ENCODE measurements at places on chromosomes 5 and 9. TPM values are rescaled to one million over a fixed set of nuclear protein-coding genes. Genes with fewer than 3 reads are reported as not detected.

- DNase-seq = no peak
These were observed 541.1 kb downstream of the NR2F1-AS1 start for GRCh38 chr5:93039888-93040287.

DNA sequence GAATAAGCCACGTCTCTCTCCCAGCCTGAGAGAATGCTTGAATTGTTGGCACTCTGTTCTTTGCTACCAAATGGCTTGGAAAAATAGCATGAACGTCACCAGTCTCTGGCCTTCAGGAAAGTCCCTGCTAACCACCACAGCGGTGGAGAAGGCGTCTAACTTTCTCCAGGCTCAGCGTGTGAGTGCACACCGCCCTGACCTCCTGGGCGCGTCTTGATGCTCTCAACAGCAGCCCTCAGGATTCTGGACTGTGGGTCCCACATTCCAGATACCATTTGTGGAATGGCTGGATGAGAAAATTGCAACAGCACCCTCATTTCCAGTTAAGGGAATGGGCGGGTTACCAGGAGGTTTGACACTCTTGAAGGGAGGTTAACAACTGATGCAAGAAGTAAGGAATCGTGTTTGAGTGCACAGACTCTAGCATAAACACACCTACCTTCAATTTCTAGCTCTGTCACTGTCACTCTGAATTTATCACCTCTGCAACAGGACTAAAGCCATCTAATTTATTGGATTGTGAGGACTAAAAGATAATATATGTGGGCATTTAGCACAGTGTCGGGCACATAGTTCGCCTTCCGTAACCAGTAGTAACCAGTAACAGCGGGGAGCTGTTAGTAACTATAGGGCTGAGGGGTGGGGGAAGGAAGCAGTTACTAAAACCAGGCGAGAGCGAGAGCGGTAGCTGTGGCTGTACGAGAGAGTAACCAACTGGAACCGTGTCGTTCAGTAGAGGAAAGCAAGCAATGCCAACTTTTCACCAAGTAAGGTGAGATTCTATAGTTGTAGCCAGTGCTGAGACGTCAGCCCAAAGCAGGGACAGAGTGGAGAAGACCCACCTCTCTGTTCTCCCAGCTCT is 807 bp upstream of the PLGRKT start:
- no peak for DNase-seq

- no peak for DNase-seq
These were observed 47.7 kb upstream of the TLX3 start for GRCh38 chr5:171261361-171261760.

GRCh38 chr9:114733816-114734215 is 51.8 kb upstream of the TEX48 start:
- DNase-seq = no peak

DNA sequence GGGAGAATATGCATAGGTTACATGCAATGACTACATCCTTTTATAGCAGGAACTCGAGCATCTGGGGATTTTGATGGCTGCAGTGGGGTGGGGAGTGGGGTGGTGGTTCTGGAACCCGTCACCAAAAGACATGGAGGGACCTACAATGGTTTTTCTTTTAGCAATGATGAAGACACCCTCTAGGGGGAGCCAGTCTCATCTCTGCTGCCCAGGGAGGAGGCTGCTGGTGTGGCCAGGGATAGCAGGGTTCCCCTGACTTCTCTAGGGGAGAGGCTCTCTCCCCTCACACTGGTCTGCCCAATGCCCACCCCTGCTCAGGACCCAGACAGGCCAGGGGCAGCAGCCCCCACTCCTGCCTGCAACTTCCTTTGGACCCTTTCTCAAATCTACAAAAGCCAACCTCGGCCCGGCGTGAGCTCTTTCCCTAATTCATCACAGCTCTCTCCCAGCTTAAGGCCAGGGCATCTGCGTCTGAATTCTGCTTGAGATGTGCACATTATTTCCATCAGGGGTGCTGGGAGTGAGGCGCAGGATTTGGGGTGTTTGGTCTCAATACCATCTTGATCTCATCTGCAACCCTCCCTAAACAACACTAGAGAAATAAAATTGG is 73.6 kb upstream of the RETREG1 start:
- DNase-seq = no peak

GRCh38 chr9:133489253-133490190 is 10.6 kb upstream of the SLC2A6 start:
- no peak for DNase-seq

DNA sequence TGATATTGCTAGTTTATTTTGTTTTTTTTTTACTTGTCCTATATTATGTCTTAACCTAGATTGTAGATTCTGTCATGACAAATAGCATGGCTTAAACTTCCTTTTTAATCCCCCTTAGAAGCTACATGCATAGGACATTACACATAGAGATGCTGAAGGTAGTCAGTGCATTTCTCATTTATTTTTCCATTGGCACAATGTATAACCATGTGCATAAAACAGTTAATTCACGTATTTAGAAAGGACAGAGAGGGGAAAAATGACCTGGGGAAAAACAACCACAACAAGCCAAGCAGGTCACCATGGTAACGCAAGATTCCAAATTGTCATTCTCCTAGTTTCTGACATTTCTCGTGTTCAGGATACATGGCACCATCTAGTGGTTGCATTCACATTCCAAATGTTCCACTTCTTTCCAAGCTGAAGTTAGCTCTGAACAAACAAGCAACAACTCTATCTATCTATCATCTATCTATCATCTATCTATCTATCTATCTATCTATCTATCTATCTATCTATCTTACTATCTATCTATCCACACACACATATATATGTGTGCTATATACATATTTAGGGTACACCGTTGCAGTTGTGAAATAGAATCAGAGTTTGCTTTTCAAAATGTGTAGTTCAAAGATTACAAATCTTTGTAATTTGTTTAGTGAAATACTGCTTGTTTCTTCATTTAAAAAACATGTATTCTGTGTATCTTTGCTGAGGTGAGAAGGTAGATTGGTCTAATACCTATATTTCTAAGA is 487.2 kb upstream of the ST8SIA4 start:
- no peak for DNase-seq

- no peak for DNase-seq
These were observed 319.3 kb upstream of the GRAMD2B start for GRCh38 chr5:126103868-126104267.

DNA sequence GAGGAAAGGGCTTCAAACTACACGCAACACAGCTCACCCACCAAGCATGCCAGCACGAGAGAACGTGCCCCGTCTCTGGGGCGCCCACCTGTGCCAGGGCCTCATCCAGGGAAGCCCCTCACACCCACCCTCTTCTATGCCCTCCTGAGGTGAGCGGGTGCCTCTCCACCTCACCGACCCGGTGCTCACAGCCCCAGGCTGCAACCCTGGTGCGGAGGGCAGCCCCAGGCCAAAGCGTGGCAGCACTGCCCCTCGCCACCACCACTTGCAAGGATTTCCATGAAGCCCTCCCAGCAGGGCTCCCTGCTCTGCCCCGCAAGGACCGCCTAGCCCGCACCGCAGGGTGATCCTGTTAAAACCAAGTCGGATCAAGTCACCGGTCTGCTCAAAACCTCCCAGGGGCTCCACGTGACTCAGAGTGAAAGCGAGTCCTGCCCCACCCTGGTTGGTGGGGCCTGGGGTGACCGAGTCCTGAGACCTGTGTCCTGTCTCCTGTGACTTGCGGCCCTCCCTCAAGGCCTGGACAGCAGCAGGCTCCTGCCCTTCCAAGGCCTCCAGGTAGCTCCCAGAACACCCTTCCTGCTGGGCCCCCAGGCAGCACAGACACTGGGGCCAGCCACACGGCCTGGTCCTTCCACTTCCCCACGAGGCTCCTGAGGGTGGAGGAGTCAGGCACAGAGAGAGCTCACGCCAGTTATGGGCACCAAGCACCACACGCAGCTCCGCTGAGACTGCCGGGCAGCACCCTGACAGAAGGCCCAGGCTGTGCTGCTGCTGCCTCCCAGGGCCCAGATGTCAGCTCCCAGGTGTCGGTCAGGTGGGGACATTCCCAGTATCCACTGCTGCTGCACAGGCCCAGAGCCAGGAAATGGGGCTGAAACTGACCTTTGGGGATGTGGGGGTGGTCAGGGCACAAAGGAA is 12.7 kb downstream of the BRD3 start:
- DNase-seq = peak; percentile 84

DNA sequence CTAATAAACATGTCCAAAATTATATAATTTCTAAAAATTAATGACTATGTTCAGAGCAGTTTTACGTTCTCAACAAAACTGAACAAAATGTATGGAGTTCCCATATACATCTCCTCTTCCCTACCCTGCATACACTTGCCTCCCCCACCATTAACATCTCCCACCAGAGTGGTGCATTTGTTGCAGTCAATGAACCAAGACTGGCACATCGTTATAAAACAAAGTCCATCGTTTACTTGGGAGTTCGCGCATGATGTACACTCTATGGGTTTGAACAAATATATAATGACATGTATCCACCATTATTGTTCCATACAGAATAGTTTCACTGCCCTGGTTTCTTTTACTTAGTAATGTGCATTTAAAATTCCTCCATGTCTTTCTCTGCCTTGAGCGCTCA is 130.1 kb downstream of the APBA1 start:
- no peak for DNase-seq

GRCh38 chr5:58674711-58675110 is 91.8 kb downstream of the RAB3C start:
- no peak for DNase-seq

- no peak for DNase-seq
These were observed 13.3 kb downstream of the HMMR start for GRCh38 chr5:163473635-163474243.

GRCh38 chr5:38780945-38781344 is 64.9 kb upstream of the OSMR start:
- DNase-seq = no peak

DNA sequence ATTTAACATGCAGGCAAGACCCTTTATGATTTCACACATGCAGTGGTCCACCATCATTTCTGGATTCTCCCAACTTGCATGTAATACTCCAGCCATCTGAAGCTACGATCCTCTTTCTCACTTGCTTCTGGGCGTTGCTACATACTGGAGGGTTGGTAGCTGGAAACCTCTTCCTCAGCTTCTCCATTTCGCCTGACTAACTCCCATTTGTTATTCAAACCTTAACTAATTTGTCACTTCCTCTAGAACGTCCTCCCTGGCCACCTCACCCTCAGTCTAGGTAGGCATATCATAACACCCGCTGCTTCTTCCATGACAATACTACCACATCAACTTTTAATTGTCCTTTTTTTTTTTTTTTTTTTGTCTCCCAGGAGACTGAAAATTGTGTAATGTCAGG is 72.6 kb upstream of the EQTN start:
- DNase-seq = no peak

- no peak for DNase-seq
These were observed 148.0 kb upstream of the DMAC1 start for GRCh38 chr9:7947577-7947976.

- no peak for DNase-seq
These were observed 91.6 kb downstream of the ZNF462 start for GRCh38 chr9:106954558-106954957.

GRCh38 chr5:135029477-135030122 is 4.4 kb downstream of the PITX1 start:
- DNase-seq = no peak

DNA sequence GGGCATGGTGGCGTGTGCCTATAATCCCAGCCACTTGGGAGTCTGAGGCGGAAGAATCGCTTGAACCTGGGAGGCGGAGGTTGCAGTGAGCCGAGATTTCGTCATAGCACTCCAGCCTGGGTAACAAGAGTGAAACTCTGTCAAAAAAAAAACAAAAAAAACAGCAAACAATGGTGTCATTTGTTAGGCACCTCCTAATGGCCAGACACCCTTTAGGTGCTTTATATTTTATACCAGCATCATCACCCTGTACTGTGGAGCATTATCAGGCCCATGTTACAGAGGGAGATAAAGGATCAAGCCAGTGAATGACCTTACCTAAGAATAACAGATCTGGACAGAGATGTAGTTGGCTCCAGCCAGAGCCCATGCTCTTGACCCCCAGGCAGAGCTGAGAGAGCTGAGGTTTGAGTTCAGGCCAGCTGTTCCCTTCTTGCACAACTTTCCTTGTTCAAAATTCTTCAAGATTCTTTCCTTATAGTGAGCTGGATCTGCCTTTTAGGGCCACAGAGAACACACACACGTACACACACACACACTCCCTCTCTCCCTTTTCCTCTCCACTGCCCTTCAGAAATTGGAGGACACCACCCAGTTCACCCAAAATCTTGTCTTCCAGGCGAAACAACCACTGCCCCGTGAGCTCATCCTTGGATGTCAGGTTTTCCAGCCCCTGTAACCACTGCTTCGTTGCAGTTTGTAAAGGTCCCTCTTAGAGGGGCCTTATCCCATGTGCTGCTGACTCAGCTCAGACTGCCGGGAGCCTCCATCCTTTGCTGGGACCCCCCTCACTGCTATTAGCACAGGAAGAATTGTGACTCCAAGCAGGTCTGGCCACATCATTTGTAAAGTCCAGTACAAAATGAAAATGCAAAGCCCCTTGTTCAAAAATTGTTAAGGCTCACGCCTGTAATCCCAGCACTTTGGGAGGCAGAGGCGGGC is 10.4 kb upstream of the PTGES start:
- DNase-seq = no peak

- no peak for DNase-seq
These were observed 41.3 kb upstream of the TAL2 start for GRCh38 chr9:105621001-105621400.

- no peak for DNase-seq
These were observed 36.7 kb upstream of the KCNIP1 start for GRCh38 chr5:170466988-170467707.

GRCh38 chr5:73945505-73945904 is 319.5 kb downstream of the ARHGEF28 start:
- DNase-seq = no peak

DNA sequence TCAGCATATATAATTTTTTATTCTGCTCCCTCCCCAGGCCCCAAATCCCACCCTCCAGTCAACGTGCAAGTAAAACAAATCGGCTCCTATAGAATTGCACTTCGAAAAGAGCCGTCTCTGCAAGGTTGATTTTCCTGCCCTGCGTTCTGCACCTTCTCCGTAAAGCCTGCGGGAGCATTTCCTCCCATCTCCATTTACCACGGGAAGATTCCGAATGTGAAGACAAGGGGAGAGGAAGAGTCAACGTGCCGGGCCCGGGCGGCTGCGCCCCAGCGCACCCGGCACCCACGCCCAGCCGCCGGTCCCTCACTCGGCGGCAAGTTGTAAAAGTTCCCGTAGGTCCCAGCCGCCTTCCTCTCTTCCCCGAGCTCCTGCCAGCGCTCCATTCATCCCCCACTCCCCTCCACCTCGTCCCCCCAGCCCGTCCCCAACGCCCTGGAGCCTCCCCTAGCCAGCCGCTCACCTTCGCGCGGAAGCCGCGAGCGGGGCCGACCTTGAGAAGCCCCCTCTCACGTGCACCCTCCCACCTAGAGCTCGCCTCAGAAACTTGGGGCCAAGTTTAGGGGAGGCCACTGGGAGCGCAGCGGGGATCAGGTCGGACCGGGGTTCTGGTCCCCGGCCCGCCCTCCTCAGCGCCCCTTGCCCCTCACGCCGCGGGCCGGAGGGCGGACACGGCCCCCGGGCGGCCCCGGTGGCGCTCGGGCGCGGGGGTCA is 431 bp downstream of the BNC2 start:
- DNase-seq = no peak

- DNase-seq = peak; percentile 24
These were observed 35.6 kb upstream of the ANKRD33B start for GRCh38 chr5:10528056-10528816.

Gene SOX30
- not detected for total RNA-seq

Gene HEXB
- total RNA-seq = 168 TPM

Gene SLC36A2
- not detected for total RNA-seq

Gene IFNA21
- total RNA-seq = not detected

Gene PPP2R2B
- 0.29 TPM for total RNA-seq

Gene C5orf34
- total RNA-seq = 1.2 TPM

Gene ZBTB34
- 9.4 TPM for total RNA-seq

Gene HAVCR2
- 14.9 TPM for total RNA-seq

Gene MPDZ
- 46.0 TPM for total RNA-seq

Gene ZDHHC11B
- total RNA-seq = 6.9 TPM

Gene NMUR2
- not detected for total RNA-seq

Gene PCDHGA5
- 2.7 TPM for total RNA-seq

Gene MEIKIN
- total RNA-seq = 1.0 TPM

Gene BARHL1
- total RNA-seq = not detected
